AG09309 (cell line): ENCODE measurements at places on chromosomes 3 and 15.
A peak's percentile ranks its signal among the peaks of the same experiment; 100 is the strongest.

- no peak for DNase-seq
These were observed 44.6 kb downstream of the BDH1 start for GRCh38 chr3:197511130-197511529.

DNA sequence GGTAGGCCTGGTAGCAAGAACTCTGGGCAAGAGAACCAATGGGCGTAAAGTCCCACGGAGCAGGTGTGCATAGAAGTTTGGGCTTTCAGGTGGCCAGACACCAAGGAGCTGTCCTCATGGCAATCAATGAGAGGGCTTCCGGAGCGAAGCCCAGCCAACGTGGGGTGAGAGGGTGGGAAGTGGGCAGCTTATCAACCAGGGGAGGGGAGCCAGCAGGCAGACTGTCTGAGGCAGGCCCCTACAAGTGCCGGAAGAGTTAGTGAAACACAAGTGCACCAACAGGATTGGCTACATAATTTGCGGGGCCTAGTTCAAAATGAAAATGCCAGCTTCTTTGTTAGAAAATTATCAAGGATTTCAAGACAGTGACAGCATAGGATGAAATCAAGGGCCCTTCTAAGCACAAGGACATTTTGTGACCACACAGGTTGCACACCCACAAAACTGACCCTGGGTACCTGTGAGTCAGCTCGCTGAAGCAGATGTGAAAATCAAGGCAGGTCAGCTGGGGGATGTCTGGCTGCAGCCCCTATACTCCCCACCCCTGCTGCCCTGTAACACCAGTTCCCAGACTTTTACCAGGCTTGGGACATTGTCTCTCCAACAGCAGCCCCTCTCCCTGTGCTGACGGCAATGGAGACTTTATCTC lies 102.1 kb upstream of the ETV5 start:
- no peak for DNase-seq

DNA sequence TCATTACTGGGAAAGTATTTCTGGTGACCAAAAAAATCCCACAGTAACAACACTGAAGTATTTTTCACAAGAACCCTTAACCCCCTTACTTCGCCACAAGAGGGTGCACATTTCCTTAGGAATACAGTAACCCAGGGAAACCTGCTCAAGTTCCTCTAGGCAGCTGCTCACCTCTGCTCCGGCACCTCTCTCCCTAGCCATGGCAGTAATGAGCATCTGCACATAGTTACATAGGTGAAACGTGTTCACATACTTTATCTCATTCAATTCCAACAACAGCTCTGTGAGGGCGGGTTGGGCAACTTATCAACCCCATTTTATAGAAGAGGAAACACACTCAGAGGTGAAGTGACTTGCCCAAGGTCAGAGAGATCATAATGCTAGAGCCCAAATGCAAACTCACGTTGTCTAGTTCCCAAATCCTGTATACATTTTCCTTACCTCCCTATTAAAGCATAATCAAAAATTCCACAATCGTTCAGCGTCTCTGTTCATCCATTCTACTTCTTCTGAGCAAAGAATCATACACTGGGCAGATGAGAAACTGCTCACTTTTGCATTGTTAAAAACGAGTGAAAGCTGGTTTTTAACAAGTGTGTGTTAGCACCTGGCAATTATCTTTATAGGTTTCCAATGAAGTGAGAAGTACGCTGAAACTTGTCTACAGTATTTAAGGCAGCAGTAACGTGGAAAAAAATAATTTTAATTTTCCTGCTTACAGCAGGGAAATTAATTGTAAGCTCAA lies 90.7 kb downstream of the IGF2BP2 start:
- DNase-seq, result peak; percentile 51

DNA sequence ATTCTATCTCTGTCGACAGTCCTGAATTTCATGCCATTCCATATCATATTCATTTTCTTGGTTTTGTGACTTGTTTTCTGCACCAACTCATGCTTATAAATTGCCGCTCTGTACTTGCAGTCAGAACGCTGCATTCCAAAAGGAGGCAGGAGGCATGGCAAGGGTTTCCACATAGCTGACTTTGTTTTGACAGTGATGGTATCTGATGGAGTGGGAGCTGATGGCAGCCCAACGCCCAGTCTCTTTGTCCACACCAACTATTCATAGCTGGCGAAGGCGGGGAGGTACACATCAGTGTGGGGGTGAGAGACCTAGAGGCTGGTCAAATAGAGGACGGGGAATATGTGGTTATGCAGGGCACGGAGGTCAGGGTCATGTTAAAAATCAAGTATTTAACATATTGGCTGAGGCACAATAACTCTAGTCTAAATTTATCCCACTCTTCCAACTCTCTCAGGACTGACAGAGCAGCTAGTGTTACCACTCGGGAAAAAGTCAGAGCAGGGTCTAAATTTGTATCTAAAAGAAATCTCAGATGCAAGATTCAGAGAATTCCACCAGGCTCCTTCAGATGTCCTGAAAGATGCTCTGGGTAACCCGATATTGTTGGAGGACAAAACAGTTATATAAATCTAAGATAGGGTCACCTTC lies 67.8 kb upstream of the ATP13A3 start:
- DNase-seq, result no peak

DNA sequence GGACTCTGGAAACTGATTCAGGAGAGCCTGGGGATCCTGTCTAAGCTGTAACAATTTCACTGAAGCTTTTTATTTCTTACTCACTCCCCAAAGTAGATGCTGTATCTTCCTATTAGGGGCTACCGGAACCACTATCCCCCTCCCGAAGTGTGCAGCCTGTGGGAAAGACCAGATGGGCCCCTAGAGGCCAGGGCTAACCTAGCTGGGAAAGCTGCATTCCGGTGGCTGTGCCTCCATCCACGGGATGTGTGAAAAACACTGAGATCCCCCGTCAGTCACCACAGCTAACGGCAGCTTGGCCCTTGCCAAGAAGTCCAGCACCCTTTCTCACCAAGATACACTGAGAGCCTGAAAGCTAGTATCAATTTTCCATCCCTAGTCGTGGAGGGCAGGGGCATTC lies 3.1 kb downstream of the SSUH2 start:
- DNase-seq, result no peak

- no peak for DNase-seq
These were observed 30.7 kb upstream of the TOPAZ1 start for GRCh38 chr3:44210967-44211366.

GRCh38 chr3:65783117-65783516 lies 255.6 kb downstream of the MAGI1 start:
- no peak for DNase-seq

DNA sequence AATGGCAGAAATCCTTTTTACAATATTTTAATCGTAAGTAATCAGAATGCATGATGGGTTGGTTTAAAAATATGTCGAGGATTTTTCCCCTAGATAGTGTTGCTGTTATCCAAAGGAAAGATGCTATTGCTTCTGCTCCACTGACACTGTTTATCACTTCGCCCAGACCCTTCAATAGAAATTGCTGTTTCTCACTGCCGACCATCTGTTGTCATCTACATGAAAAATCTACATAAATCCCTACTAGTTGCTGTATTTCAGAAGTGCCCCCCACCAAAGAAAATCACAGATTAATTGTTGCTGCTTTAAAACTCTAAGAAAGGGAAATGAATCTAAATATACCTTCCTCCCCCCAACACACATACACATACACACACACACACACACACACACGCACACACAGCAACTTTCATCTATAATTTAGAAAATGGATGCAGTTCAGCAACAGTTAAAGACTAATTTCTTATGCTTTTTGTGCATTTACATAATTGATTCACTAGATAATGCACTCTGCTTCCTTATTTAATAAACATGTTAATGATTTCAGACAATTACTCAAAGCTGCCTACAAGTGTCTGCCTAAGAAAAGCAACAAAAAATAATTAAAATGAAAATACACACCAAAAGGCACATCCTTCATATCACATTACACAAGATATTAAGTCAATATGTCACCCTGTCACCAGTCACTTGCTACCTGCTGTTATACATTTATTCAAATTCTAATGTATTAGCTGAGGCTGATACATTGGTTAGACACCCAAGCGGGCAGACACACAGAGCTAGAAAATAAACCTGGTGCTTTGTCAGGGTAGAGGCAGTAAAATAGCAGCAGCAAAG lies 82.8 kb downstream of the RORA start:
- DNase-seq, result no peak

- no peak for DNase-seq
These were observed 66.7 kb downstream of the BOC start for GRCh38 chr3:113277941-113278598.

GRCh38 chr3:153260681-153261080 lies 98.7 kb downstream of the RAP2B start:
- DNase-seq, result no peak

DNA sequence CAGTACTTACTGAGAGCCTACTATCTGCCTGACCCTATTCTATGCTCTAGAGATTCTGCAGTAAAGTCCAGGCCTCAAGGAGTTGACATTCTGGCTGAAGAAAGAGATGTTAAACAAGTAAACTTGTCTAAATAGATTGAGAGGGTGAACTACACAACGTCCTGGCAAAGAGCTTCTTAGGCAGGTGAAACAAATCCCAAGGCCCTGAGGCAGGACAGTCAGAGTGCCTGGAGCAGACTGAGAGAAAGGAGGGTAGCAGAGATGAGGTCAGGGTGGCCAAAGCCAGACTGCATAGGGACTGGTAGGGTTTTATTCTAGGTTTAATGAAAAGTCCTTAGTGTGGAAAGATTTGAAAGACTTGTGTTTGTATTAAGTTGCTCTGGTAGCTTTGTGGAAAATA lies 84.5 kb upstream of the ATP11B start:
- no peak for DNase-seq

- no peak for DNase-seq
These were observed 19.2 kb upstream of the RAD18 start for GRCh38 chr3:8982509-8982908.

GRCh38 chr3:15683253-15683652 lies 81.7 kb downstream of the BTD start:
- DNase-seq, result no peak

DNA sequence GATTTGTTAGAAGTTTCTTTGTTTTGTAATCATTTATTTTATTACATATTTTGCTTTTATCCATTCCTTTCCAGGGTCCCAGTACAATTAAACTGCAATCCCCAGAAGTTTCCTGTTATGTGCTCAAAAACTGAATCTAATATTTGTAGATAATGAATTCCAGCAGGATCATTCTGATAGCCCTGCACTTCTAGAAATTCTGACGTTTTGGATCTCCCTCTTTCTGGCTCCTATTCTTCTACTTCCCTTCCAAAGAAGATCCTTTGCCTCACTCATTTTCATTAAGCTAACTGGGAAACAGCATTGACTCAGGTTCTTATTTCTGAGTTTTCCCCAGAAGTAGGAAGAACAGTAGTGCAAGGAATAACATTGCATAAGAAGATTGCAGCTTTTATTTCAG lies 9.9 kb downstream of the P3H2 start:
- DNase-seq, result no peak

GRCh38 chr3:172846706-172847105 lies 96.2 kb downstream of the ECT2 start:
- DNase-seq, result no peak

- DNase-seq, result no peak
These were observed 119.2 kb upstream of the CTNNB1 start for GRCh38 chr3:41080141-41080540.

DNA sequence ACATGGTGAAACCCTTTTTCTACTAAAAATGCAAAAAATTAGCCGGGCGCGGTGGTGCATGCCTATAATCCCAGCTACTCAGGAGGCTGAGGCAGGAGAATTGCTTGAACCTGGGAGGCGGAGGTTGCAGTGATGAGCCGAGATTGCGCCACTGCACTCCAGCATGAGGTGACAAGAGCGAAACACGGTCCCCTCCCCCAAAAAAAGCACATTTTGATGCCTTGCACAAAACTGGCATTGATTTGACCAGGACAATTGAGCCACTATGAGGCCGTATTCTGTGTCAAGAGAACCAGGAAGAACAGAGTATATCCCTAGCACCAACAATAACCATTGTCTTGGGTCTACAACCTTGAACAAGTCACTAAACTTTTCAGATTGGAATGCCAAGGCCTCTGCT lies 50.6 kb downstream of the SH3BP5 start:
- no peak for DNase-seq

- DNase-seq, result no peak
These were observed 58.0 kb upstream of the ULK4 start for GRCh38 chr3:42019953-42020260.

DNA sequence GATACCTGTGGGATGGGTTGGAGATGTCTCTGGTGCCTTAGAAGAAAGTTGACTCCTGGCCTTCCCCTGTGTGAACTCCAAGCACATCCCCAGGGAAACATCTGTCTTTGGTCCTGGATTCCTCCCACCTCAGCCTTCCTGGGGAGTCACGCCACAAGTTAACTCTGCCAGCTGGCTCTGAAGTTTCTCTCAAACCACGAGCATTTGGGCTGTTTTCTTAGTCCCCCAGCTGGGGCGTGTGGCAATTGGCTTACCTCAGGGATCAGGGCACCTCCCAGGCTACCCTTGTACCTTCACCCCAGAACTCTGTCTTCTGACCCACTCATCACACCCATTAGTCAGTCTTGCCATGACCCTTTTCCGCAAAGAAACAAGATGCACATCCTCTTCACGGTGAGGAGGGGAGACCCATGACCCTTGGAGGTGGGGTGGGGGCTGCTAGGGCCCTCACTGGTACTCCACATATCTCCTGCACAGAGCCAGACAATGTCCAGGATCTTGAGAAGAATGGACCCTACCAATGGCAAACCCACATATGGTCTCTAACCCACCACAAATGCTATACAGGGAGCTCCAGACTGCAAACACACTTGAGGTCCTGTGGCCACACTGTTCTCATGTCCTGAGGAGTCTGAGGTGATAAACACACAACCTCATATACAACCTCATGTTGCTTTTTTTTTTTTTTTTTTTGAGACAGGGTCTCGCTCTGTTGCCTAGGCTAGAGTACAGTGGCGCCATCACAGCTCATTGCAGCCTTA lies 3.9 kb downstream of the NEIL1 start:
- DNase-seq, result no peak

- DNase-seq, result no peak
These were observed 714 bp downstream of the GNAT1 start for GRCh38 chr3:50192124-50192523.

DNA sequence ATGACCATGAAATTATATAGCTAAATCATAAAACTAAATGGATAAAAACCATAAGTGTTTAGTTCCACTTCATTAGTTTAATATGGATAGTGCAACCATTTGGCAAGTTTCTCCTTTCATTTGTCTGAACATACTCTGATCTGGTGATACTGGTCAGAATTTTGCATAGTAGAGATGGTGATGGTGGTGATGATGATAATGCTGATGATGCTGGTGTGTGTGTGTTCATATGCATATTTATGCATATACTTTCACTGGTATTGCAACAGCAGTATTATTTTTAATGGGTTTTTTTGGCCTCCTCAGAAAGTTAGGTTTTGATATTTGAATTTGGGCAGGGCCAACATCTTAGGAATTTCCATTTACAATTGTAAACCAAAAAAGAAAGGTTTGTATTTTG lies 76.4 kb downstream of the SLMAP start:
- DNase-seq, result no peak

GRCh38 chr3:77411334-77411733 lies 371.4 kb downstream of the ROBO2 start:
- DNase-seq, result no peak

DNA sequence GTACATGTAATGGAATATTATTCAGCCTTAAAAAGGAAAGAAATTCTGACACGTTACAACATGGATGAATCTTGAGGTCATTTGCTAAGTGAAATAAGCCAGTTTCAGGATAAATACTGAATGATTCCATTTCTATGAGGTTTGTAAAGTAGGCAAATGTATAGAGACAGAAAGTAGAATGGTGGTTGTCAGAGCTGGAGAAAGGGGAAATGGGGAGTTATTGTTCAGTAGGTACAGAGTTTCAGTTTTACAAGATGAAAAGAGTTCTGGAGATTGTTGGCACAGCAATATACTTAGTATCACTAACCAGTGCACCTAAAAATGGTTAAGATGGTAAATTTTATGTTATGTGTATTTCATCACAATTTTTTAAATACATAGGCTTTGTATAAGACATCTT lies 60.6 kb downstream of the USP8 start:
- DNase-seq, result no peak
